Stomach (tissue), 19 donors: ENCODE measurements at places on chromosomes 6 and 20. TPM values are rescaled to one million over a fixed set of nuclear protein-coding genes. Genes with fewer than 3 reads are reported as not detected.

LRFN2 gene
- polyA plus RNA-seq: not detected

SUMO4 gene
- not detected for polyA plus RNA-seq

TMEM14C gene
- polyA plus RNA-seq: 139 TPM

DCDC2 gene
- 0.15 TPM for polyA plus RNA-seq

DEFB119 gene
- polyA plus RNA-seq: not detected

BMP7 gene
- polyA plus RNA-seq: 10.9 TPM

ZNF391 gene
- 0.76 TPM for polyA plus RNA-seq

DACT2 gene
- polyA plus RNA-seq: 2.9 TPM

NHLRC1 gene
- 0.50 TPM for polyA plus RNA-seq

ZNF311 gene
- polyA plus RNA-seq: 1.2 TPM

TRIM38 gene
- polyA plus RNA-seq: 3.7 TPM

SSTR4 gene
- not detected for polyA plus RNA-seq

RIMS1 gene
- 0.31 TPM for polyA plus RNA-seq

TPBG gene
- polyA plus RNA-seq: 3.5 TPM

HDDC2 gene
- polyA plus RNA-seq: 84.5 TPM

YWHAB gene
- polyA plus RNA-seq: 135 TPM

LTB gene
- 9.0 TPM for polyA plus RNA-seq

ASIP gene
- not detected for polyA plus RNA-seq

SLC22A3 gene
- 2.4 TPM for polyA plus RNA-seq

RGS17 gene
- polyA plus RNA-seq: 1.7 TPM

ADA gene
- 81.0 TPM for polyA plus RNA-seq

DEFB125 gene
- not detected for polyA plus RNA-seq

NRN1 gene
- polyA plus RNA-seq: 3.0 TPM

LRRC1 gene
- polyA plus RNA-seq: 12.2 TPM

XKR7 gene
- not detected for polyA plus RNA-seq

OOEP gene
- not detected for polyA plus RNA-seq

CDSN gene
- polyA plus RNA-seq: not detected

NRSN2 gene
- 20.2 TPM for polyA plus RNA-seq

CLPSL2 gene
- not detected for polyA plus RNA-seq
